ENCODE measurements at places on chromosomes 7 and 10.

DNA sequence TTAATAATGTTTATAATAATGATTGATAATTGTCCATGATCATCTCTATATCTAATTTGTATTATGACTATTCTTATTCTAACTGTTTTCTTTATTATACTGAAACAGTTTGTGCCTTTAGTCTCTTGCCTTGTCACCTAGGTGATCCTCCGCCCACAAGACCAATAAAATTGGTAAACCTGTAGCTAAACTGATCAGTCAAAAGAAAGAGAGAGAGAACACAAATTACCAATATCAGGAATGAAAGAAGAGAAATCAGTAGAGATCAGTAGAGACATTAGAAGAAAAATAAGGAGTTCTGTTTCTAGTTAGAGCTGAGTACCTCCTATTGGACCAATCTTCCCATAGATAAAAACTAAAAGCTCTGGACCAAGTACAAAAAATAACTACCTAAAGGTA is 6.1 kb upstream of the COA1 start:
- no peak for DNase-seq

GRCh38 chr7:7564323-7564780 is 2.3 kb upstream of the MIOS start:
- DNase-seq, result no peak

- no peak for DNase-seq
Observed at GRCh38 chr10:98097616-98098015, 36.8 kb upstream of the R3HCC1L start.

- no peak for DNase-seq
Observed at GRCh38 chr7:154837622-154838021, 165.3 kb downstream of the PAXIP1 start.

DNA sequence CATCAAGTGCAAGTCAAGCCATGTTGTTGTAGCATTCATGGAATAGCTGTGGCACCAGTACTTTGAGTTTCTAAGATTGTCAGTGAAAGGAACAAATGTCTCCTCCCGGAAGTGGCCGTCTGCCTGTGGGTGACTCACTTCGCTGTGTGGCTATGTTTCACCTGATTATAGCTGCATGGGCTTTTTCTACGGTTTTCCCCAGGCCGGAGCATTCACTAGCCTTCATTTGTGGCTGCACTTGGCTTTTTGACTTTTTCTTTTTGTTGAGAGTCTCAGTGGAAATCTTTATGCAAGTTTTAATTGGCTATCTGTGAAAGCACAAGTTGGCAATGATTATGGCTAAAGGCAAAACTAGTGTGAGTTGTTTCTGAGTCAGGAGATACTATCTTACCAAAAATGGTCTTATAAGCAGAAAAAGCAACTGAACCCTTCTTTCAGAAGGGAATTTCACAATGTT is 35.0 kb downstream of the SRI start:
- DNase-seq, result no peak

DNA sequence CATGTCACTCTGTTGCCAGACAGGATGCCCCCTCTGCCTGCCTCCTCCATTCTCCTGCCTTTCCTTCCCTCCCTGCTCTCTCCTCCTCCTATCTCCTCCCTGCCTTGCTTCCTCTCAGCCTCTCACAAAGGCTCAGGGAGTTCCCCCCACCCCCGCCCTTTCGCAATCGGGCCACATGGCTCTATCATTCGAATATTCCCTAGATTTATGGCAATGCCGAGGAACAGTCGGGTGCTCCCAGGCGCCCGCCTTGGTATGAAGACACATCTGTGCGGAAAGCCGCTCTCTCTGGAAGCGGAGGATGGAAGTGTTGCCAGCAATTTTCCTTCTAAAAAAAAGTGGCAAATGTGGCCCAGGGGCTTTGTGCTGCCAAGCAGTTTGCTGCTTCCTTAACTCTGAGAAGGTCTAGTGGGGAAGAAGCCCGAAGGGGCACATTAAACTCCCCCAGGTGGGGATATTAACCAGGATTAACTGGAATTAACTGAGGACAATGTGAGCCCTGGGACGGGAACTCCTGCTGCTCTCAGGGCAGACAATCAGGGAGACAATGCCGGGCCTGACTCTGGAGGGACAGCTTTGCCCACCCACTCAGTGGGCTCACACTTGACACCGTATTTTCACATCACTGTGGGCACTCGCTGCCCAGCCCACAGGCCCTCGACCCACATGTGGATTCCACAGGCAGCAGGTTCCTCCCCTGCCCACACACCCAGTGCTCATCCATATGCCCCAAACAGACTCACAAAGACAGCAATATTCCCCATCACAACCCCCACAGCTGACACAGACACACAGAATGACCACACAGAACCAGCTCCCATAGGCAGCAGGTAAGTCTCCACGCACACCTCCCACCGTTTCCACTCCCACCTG is 88.4 kb upstream of the SMNDC1 start:
- DNase-seq, result no peak

GRCh38 chr10:3054183-3054850 is 13.0 kb upstream of the PFKP start:
- no peak for DNase-seq

DNA sequence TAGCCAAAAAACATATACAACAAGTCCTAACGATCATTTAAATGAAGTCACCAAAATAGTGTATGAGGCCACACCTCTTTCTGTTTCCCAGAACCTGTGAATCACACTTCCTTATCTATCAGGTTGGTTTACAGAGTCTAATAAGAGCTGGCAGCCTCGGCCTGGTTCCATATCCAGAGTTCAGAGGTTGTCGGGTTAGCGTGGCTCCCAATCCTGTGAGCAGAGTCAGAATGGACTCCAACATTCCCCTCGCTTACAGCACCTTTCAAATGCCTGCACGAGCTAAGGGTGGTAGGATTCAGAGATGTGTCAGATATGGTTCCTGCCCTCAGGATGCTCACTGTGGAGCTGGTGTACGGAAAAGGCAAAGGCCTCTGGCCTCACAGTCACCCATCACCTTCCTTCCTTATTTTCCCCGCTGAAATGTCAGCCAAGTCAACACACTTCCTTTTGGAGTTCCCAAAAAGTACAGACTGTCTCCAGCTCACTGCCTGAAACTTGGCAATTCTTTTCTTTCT is 6.0 kb downstream of the IL15RA start:
- DNase-seq, result peak; percentile 43

All from germinal center (tissue), 1 donor.